ENCODE measurements at places on chromosomes 3 and 15. TPM values are rescaled to one million over a fixed set of nuclear protein-coding genes. Genes with fewer than 3 reads are reported as not detected.

Gene PCBP4
- 29.4 TPM for total RNA-seq

Gene CFAP100
- 1.5 TPM for total RNA-seq

Gene ECE2
- total RNA-seq = not detected

DNA sequence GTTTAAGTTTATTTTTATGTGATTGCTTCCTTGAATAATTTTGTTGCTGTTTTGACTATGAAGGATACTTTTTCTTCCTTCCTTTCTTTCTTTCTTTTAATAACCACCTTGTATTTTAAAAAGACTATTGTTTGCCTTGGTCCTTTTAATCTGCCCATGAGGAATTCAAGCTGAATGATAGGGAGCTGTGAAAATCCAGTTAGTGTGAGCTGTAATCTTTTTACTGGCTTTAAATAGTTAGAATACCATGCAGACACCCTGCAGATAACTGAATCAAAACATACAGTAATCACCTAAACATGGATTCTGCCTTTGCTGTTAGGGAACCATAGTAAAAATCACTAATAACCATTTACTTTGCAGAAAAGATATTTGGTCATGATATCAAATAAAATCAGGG is 110.7 kb downstream of the RSRC1 start:
- DNase-seq = no peak

DNA sequence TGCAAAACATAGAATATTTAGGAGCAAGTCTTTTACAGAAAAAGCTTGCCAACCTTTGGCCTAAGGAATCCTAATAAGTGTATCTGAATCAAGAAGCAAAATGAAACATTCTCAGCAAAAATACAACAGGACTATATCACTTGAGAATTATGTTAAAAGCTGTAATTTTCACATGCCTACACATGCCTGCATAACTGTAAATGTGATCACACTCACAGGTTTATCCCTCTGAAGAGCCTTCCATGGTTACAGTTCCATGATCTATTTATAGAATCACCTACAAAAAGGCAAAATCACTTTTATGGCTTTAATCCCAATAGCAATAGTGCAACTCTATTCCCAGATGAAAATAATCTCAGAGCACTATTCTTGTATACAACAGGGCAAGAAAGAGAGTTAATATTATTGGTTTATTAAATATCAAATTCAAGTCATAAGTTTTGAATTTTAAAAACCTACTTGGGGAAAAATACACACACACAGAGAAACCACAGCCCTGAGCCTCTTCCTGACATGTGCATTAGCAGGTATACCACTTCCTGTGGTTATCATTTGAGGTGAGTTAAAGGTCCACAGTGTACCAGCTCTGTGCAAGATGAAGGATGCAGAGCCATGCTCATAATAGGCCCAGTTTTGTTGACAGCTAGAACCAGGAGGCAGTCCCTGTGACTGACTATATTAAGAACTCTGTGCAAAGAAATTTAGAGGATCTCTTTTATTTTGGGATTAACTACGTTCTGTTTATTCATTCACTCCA is 252.5 kb upstream of the TGFBR2 start:
- DNase-seq = no peak

- peak; percentile 88 for DNase-seq
Measured at GRCh38 chr3:72347819-72348319, 500.4 kb downstream of the SHQ1 start.

DNA sequence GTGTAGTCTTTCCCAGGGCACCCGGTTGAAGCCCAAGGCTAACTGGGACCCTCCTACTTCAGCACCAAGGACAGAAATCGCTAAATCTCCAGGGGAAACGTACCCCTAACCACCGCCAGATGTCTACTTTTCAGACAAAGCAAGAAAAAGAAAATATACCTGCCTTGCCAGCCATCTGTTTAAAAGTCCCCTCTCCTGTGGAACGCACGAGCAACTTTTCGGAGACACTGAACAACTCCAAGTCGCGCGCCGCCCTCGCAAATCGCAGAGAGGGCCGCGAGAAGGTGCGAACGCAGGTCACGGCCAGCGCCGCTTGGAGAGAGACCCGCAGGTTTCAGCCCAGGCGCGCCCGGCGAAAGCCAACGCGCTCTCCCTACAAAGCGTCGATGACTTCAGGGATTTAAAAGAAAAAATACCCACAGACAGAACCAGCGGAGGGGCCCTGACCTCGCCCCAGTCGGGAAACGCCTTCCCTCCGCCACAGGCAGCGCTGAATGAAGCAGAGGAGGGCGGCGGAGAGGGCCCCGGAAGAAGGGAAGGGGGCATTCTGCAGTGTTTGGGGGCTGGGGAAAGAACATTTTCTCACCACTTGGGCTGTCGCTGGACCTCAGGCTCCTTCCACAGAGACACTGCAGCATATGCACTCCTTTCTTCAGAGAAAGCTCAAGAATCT is 213.1 kb downstream of the FGF12 start:
- DNase-seq = peak; percentile 83

- DNase-seq = no peak
Measured at GRCh38 chr3:15825016-15825415, 27.2 kb upstream of the ANKRD28 start.

GRCh38 chr3:101518421-101518871 is 5.4 kb upstream of the SENP7 start:
- DNase-seq = no peak

GRCh38 chr3:55795746-55796145 is 308.6 kb upstream of the WNT5A start:
- no peak for DNase-seq

DNA sequence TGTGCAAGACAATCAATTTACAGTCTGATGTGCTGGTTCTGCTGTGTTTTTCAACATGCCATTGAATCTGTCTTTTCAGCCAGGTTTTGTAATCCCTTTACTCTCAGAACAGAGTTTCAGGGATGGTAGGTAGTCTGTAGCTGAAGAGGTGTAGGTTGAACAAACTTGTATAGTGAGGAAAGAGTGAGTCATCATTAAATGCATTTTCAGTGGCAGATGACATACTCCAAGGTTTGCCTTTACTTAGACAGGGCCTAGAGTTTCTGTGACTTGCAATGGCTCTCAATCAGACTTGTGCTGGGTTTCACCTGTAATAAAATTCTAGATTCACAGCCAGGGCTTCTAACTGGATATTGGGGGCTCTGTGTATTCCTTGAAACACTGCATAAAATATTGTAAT is 94.6 kb downstream of the CYP19A1 start:
- DNase-seq = no peak

DNA sequence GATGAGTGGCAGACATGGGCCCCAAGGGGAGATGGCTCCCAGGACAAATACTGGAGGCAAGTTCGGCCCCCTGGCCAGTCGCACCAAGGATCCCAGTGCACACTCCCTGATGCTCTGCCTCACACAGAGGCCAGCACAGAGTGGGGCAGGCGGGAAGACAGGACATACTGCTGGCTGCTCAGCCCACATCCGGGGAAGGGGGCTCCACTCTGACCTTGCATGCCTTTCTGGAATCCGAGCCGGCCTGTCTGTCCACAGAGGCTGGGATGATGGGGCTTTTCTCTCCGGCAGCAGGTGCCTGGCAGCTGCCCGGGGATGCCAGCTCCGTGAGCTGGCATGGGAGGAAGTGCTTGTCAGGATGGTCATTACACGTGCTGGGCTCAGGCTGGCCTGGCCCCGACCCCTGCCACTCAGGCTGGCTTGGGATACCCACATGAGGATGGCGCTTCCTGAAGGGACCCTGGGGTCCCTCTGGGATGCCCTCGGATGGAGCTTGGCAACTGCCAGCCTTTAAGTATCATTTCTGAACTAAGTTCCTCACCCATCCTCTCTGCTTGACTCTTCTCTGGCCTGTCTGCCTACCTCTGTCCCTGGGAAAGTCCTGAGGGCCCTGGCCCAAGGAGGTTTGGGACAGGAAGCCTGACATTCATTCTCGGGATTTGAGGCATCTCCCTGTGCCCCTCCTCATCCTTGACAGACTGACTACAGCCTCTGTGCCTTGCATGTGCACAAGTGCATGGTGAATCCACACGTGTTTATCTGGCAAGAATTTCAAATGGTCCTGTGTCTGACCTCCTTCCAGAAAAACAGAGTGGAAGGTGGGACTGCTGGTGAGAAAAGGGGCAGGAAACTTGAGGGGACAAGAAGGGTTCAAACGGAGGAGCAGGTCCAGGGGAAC is 46.5 kb downstream of the EXOG start:
- no peak for DNase-seq

DNA sequence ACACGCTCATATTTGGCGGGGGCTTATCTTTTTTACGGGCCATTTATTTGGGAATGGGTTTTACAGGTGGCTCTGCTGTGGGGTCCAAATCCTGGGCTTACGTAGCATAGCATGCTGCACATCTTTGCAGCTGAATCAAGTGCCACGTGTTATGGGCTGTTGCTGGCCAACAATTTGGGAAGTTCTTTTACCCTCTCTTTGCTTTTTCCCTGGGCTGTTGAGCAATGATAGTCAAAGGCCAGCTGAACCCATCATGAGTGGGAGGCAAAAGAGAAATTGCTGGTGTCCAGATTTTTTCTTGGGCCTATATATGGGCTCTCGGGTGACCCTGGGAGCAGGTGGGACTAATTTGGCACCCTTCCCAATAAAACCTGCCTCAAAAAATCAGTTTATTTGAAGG is 209.3 kb upstream of the SATB1 start:
- no peak for DNase-seq

DNA sequence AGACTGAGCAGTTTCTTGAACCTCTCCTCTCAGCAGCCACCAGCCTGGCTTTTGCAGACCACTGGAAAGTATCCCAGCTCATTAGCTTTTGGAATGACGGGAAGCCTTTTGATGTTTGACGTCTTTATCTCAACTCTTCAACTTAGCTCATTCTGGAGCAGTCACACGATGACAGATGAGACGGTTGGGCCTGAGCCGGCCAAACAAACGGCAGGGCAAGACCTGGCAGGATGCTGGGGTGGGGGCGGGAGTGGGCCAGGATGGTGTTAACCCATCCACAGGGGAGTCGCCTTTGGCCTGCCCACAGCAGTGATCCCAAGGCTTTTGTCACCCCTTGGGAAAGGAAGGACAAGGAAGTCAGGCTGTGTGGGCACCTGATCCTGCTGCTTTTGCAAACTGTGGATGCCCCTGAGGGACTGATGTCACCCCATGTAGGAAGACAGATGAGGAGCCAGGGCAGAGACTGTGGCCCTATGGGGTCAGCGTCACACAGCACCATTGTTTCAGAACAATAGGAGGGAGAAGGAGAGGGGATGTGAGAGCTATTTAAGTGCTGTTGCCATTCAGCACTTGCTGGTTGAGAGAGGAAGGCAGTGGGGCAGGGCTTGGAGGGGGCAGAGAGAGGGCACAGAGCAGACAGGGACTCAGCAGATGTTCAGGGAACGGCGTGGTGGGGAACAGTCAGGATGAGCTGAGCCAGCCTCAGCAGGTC is 121.9 kb upstream of the CTDSPL start:
- no peak for DNase-seq
